ENCODE measurements at places on chromosomes 16 and 17. TPM values are rescaled to one million over a fixed set of nuclear protein-coding genes. Genes with fewer than 3 reads are reported as not detected.

The DNAI2 gene
- total RNA-seq = not detected

DNA sequence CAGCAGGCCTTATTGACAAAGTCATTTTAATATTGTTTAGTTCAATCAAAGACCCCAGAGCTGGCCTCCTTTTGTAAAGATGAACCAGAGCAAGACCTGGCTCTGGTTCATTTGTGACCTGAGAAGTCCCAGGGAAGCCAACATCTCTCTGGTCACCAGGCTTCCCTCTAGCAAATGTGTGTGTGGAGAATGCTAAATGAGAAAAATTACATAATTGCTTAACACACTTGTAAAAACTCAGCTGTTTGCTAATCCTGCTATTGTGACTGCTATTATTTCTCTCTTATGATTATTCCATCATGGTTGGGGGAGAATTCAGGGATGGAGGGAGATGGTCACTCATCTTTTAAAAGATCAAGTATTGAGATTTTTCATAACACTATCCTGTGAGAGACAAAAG lies 94.3 kb upstream of the CLEC3A start:
- DNase-seq = no peak

The RDM1 gene
- 1.2 TPM for total RNA-seq

DNA sequence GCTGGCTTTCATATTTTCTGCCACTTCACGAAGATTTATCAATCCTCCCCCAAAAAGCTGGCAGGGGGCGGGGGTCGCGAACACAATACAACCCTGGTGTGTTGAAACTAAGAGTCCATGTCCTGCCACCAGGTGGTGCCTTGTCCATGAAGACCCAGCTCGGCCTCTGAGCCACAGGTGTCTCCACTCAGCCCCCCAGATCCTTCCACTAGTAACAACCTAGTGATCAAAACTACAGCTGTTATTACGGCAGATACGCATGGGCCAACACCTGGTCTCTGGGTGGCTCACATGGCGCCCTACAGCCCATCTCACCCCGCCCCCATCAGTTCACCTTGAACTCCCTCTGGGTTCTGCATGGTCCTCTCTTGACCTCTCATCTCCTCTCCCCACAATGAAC lies 27.7 kb downstream of the USP7 start:
- no peak for DNase-seq

DNA sequence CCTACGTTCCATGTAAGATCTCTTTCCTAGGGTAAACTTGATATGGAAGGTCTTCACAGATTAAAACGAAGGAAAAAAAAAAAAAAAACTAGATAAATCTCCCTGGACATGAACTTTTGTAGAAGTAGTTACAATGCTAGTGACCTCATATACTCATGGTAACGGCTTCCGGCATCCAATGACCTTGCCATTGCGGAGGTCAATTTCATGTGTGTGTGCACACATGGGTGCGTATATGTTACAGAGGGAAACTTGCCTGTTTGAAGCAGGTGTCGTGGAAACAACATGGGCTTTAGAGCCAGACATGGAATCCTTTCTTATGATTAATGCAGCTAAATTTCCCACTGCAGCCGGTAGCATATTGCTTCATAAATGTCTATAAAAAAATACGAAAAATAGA lies 435.5 kb downstream of the MAF start:
- DNase-seq = no peak

GRCh38 chr17:45973946-45974859 lies 24.8 kb upstream of the STH start:
- no peak for DNase-seq

The PRDM7 gene
- not detected for total RNA-seq

- DNase-seq = no peak
Observed at GRCh38 chr16:52545898-52546266, 1.1 kb downstream of the TOX3 start.

DNA sequence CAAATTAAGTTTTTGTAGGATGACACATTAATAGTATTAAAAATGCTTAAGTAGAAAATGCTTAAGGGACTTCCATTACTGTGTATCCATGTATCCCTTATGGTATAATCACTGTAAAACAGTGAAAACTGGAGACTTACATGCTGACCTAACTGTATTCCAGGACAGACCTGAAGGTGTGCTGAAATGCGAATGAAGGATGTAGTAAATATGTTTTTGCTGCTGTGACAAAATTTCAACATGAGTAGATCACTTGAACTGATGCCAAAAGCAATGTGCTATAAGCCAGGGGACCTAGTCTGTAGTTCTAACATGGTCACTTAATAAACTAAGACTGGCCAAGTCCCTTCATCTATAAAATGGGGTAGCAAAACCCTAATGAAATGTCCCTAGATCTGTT lies 142.0 kb upstream of the CORO6 start:
- DNase-seq = no peak

GRCh38 chr16:81810361-81810760 lies 31.3 kb downstream of the PLCG2 start:
- DNase-seq = no peak

The TBC1D3C gene
- 1.0 TPM for total RNA-seq
